Large intestine (tissue), 12 donors: ENCODE measurements at places on chromosomes 6 and 20. TPM values are rescaled to one million over a fixed set of nuclear protein-coding genes. Genes with fewer than 3 reads are reported as not detected.
A peak's percentile ranks its signal among the peaks of the same experiment; 100 is the strongest.

SNRNP48 gene
- 18.6 TPM for polyA plus RNA-seq

PPP1R14C gene
- polyA plus RNA-seq = 2.9 TPM

VGLL2 gene
- 0.25 TPM for polyA plus RNA-seq

DNA sequence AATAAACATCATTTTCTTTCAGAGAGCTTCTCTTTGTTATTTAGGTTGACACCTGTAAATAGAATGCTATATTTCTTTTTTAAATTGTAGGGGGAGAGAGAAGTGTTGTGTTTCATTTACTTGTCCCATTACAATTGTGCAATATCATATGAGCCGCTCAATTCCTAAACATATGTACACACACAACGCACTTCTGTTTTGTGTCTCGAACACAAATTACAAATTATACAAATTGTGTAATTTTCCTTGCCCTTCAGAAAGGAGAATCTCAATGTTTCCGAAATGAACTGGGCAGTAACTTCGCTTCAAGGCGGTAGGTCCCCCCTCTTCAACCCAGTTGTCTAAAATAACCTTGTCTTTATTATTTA lies 2.6 kb upstream of the ABT1 start:
- no peak for DNase-seq
- no peak overlapping the region for H3K27ac ChIP-seq
- peaks cover 35% of the 10 kb centered on the region for H3K27me3 ChIP-seq
- H3K36me3 ChIP-seq = peaks cover 12% of the 10 kb centered on the region
- no peak overlapping the region for H3K4me3 ChIP-seq
- H3K4me1 ChIP-seq = peaks cover 9% of the 10 kb centered on the region

GRCh38 chr6:98946879-98947410 lies 801 bp downstream of the FBXL4 start:
- peak overlapping the region; percentile 68 for H3K4me3 ChIP-seq
- H3K27ac ChIP-seq = peak overlapping the region; percentile 91
- no peaks in the 10 kb centered on the region for H3K36me3 ChIP-seq
- DNase-seq = no peak
- no peaks in the 10 kb centered on the region for H3K27me3 ChIP-seq

GRCh38 chr20:62472138-62472940 lies 3.5 kb downstream of the GATA5 start:
- DNase-seq = peak; percentile 82
- H3K4me3 ChIP-seq = peak overlapping the region; percentile 78
- H3K27ac ChIP-seq = peak overlapping the region; percentile 98
- peaks cover 40% of the 10 kb centered on the region for H3K4me1 ChIP-seq
- H3K27me3 ChIP-seq = peaks cover 38% of the 10 kb centered on the region

DNA sequence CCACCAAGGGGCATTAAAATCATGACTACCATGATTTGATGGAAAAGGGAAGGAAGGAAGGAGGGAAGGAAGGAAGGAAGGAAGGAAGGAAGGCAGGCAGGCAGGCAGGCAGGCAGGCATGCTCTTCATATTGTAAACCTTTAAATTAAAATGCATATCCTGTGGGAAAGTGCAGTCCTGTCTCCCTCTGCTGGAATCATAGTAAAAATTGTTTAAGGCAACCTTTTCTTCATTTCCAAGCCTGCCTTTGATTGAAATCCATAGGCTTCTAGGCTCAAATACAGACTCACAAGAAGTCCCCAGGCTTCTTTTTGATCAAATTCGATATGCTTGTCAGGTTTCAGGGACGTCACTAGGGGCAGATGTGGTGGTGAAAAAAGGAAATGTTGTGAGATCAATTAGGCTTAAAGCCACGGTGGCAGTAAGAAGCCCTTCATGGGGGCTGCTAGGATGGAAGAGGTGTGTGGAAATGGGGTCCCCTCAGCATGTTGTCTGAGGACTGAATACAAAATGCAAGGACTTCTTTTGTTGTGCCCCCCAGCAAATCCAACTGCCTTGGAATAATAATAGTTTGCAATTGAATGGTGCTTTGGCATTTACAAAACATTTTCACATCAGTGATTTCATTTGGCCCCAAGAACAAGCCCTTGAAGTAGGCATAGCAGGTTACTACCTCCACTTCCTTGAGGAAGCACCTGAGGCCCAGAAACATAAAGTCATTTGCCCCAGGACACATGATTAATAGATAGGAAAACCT lies 25.6 kb upstream of the GABRR1 start:
- H3K36me3 ChIP-seq = no peaks in the 10 kb centered on the region
- DNase-seq = peak; percentile 35
- no peak overlapping the region for H3K27ac ChIP-seq
- no peak overlapping the region for H3K4me3 ChIP-seq

GRCh38 chr6:217048-217659 lies 75.1 kb upstream of the DUSP22 start:
- peaks cover 24% of the 10 kb centered on the region for H3K27me3 ChIP-seq
- H3K36me3 ChIP-seq = no peaks in the 10 kb centered on the region
- DNase-seq = no peak
- no peaks in the 10 kb centered on the region for H3K4me1 ChIP-seq
- no peak overlapping the region for H3K27ac ChIP-seq

DNA sequence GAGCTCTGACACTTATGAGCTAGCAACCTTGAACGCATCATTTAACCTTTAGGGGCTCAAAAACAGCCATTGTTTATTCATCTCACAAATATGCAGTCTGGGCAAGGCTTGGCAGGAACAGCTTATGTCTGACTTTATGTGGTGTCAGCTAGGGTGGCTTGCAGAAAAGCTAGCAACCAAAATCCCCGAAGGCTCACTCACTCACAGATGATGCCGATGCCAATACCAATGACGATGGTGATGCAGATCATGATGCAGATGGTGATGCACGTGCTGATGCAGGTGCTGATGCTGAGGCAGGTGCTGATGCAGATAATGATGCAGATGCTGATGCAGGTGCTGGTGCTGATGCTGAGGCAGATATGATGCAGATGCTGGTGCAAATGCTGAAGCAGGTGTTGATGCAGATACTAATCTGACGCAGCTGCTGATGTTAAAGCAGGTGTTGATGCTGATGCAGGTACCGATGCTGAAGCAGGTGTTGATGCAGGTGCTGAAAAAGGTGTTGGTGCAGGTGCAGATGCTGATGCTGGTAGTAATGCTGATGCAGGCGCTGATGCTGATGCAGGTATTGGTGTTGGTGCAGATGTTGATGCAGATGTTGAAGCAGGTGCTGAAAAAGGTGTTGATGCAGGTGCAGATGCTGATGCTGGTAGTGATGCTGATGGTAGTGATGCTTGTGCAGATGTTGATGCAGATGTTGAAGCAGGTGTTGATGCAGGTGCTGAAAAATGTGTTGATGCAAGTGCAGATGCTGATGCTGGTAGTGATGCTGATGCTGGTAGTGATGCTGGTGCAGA lies 195.6 kb downstream of the NFATC2 start:
- no peaks in the 10 kb centered on the region for H3K4me1 ChIP-seq
- H3K36me3 ChIP-seq = no peaks in the 10 kb centered on the region
- H3K27me3 ChIP-seq = peaks cover 2% of the 10 kb centered on the region
- no peak for DNase-seq

DNA sequence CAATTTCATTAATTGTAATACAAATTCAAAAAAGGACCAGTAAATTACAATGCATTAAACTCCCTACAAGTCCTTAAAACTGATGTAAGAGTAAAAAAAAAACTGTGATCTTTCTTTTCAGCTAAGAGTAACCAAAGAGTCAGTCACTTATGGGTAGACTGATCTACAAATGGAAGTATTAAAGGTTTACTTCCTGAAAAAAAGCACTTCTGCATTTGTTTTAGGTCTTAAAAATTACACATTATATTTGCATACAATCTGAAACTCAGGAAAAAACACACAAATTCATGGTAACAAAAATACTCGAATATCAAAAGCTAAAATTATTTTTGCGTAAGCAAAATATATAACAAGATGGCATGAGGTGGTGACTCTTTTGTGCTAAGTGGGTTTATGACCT lies 23.5 kb downstream of the USP49 start:
- H3K4me3 ChIP-seq = no peak overlapping the region
- no peak overlapping the region for H3K27ac ChIP-seq
- no peaks in the 10 kb centered on the region for H3K4me1 ChIP-seq
- DNase-seq = no peak
